ENCODE measurements at places on chromosomes 13 and 19.

DNA sequence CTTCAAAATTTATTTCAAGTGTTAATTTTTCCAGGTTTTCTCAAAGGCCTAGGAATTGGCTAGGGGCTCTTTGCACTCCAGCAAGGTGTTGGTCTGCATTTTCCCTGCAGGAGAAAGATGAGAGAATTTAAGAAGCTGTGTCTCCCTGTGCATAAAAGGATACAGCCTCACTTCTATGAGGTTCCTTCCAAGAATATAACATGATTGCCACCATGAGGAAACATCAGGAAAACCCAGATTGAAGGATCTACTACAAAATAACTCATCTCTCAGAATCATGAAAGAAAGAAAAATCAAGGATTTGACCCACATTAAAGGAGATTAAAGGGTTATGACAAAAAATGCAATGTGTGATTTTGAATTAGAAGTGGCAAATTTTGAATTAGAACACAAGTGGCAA lies 69.9 kb downstream of the RUBCNL start:
- no peak for DNase-seq

GRCh38 chr13:103009051-103009840 lies 57.0 kb downstream of the SLC10A2 start:
- no peak for DNase-seq

GRCh38 chr13:38763446-38764381 lies 76.8 kb downstream of the FREM2 start:
- no peak for DNase-seq

DNA sequence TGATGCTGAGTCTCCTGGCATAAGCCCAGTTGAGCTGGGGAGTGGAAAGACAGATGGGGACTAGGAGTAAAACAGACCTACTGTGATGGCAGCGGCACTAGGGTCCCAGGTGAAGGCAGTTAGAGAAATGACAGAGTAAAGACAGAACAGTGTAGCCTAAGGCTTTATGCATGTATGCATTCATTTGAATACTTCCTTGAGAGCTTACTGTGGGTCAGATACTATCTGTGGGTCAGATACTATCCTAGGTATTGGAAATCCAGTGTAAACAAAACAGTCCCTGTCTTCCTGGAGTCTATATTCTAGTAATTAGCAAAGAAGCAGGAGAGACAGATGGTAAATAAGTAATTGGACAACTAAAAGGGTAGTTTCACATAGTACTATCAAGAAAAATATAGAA lies 73.7 kb upstream of the LRCH1 start:
- no peak for DNase-seq

GRCh38 chr19:12180377-12180776 lies 17.5 kb downstream of the ZNF136 start:
- no peak for DNase-seq

DNA sequence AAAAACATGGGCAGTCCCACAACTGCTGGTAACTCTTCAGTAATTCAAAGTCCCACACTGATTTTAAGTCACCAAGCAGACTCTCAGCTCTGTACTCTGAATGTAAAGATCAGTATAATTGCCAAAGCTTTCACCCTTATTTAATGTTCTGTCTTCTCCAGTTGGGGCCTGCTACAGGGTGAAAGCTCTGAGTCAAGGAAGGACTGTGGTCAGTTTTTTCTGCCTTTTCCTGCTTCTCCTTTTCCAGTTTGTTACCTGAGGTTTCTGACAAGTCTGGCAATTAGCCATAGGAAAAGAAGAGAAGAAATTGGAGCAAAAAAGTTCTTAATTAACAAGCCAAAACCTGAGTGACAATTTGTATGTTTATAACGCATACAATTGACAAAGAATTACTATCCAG lies 279.3 kb downstream of the RBM26 start:
- no peak for DNase-seq

DNA sequence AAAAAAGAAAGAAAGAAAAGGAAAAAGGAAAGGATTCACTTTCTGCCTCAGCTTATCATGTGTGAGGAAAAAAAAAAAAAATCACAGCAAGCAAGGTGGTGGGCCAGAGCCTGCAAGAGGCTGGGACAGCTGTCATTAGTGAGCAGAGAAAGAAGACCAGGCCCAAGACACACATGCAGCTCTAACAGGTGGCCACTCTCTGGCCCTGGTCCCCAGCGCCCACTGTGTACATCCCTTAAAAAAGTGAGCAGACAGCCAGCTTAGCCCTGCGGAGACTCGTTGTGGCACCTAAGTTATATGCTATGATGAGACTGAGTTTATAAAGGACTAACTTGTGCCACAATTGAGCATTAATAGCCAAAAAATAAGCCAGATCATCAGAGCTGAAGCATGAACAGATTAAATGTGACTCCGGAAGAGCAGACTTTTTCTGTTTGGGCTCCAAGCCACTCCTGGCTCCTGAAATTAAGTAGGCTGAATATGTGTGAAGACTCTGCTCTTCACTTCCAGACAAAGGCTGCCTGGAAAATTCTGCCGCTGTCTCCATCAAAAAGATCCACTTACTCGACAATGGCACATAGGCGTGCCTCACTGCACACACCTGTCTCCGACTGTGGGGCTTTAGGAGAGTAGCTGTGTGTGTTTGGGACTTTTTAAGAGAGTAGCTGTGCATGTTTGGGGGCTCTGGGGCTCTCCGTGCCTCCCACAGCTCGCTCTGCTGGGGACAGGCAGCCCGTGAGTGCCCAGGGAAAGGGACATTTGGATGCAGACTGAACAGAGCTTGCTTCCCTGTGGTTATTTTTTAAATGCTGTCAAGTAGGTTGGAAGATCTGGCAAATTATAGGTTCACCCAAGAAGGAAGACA lies 55.0 kb downstream of the LATS2 start:
- DNase-seq: no peak

DNA sequence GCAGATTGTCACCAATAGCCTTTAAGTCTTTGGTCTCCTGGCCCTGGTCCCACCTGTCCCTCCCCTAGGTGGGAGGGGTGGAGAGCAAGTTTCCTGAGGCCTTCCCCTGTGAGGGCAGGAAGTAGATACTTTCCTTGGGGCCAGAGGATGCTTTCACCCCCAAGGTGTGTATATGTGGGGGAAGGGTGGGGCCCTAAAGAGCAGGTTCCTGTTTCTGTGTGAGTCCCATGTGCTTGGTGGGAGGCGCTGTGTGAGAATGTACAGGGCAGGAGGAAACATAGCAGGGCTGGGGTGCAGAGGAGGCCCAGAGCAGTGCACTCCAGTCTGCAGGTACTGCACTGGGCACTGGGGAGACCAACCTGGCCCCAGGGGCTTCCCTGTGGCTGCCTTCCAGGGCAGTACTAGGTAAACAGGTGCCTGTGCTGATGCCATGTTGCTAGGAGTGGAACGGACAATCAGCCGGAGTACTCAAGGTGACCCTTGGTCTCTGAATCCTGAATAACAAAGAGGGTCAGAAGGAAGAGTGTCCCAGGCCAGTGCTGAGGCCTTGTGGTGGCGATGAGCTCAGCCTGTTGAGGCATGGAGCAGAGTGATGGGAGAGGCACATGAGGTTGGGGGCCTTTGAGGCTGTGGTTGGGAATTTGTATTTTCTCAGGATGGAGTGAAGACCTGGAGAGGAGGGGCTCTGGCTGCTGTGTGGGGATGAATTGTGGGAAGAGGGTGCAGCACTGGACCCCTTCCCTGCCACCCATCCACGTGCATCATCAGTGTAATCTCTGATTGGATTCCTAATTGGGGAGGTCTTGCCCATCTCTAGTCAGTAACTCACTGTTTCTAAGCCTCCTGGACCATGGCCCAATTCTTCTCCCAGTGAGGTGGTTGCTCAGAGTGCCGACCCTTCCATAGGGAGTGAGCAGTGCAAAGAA lies 5.1 kb downstream of the EGLN2 start:
- peak; percentile 88 for DNase-seq

GRCh38 chr13:97914540-97914939 lies 38.9 kb upstream of the IPO5 start:
- DNase-seq: no peak

DNA sequence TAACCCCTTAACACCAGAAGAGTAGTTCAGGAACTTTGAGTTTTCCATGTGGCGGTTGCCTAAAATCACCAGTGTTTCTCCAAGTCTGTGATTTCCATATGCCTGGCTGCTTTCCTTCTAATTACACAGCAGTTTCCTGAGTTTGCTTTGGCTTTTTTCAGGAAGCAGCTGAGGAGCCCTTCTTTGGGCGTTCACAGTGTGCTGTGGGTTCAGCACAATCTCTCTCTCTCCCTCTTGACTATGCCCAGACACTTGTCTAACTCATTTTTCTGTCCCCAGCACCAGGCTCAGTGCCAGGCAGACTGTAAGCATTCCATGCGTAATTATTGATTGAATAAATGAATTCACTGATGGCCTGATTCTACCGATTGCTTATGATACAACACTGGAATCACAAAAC lies 19.7 kb downstream of the SCEL start:
- no peak for DNase-seq

GRCh38 chr13:37226971-37227370 lies 121.5 kb upstream of the CSNK1A1L start:
- DNase-seq: no peak

DNA sequence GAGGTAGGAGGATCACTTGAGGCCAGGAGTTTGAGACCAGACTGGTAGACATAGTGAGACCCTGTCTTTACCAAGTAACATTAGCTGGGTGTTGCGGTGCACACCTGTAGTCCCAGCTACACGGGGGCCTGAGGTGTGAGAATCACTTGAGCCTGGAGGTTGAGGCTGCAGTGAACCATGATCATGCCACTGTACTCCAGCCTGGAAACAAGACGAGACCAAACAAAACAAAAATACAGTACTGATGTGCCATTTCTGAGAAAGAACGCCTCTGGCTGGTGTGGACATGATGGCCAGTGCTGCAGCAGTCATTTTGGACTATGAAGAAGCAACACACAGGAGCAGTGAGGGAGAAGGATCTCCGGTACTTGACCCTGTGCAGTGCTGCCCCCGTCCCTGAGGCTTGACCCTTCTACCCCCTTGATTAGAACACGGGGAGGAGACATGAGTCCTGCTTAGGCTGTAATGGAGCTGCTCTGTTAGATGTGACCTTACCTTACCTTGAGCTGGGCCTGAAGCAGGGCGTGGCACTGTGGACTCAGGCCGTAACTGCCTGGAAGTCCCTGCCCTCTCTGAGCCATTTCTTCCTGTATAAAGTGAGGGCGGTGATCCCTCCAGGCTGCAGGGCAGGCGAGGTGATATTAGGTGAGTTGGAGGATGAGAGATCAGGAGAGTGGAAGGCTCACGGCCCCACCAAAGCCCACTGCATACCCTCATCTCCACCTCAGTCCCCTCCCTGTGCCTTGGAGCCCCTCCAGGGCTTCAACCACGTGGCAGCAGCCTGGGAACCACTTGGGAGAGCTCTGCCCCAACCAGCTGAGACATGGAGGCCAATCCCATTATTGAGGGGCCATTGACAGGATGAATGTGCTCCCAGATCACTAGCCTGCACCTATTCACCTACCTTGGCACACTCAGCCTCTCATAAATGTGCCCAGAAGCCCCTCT lies 5.9 kb downstream of the RPL18A start:
- DNase-seq: no peak

DNA sequence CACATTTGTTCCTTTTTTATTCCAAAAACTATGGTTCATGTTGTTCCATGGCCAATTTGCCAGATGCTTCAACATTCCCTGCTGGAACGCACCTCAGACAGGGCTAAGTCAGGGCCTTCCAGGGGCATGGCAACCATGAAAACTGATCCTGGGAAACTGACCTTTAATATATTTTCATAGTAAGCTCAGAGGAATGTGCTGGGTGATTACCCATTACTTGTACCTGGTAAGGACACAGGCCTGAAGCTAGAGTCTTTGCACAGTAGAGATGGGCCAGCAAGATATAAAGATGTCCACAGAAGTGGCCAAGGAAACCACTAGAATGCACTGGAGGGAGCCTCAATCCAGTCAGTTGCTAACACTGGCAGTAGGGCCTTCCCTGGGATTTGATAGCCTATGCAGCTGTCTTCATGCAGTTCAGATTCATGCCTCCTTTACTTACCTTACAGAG lies 353.1 kb downstream of the ENOX1 start:
- DNase-seq: no peak

DNA sequence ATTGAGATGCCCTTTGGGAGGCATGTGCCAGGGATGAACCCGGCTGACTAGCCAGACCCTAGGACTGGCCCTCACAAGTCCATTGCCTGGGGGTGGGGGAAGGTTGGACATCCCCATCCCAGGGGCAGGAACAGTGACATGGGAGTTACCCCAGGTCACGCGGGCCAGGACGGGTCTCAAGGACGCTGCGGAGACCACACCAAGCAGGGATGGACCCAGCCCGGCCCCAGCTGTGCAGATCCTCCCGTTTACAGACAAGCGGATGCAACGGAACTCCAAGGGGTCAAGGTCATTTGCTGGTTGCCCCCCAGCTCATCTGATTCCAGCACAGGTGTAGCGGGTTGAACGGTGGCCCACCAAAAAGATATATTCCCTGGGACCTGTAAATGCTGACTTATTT lies 20.0 kb downstream of the F2RL3 start:
- DNase-seq: no peak

GRCh38 chr13:107209824-107210722 lies 642.1 kb upstream of the ARGLU1 start:
- DNase-seq: no peak

DNA sequence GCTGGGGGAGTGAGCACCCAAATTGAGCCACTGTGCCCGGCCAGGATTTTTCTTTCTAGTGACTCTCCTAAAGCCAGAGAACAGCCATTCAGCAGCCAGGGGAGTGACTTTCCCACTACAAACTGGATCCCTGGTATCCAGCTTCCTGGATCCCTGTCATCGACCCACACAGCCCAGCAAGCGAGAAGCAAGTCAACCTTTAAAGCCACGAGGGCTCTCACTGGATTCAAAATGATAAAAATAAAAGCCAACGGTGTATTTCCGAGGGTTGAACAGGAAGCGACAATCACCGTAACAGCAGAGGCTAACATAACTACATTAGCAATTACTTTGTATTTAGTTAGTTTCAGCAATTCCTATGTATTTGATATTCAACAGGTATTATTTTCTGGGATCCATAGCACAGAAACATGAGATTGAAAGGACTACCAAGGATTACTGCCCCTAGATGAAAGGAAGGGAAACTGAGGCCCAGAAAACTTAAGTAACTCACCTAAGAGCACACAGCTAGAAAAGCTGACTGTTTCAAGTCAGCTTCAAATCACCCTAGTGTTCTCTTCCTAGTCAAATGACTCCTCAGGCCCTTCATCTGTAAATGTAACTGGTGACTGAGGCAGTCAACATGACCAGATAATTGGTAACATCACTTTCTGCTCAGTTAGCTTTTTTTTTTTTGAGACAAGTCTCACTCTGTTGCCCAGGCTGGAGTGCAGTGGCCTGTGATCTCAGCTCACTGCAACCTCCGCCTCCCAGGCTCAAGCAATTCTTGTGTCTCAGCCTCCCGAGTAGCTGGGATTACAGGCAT lies 2.7 kb downstream of the RFX1 start:
- DNase-seq: no peak

All from CD4-positive, alpha-beta T cell treated with Interleukin-15 for 1 hour (primary cell).